ENCODE measurements at places on chromosomes 4 and X. TPM values are rescaled to one million over a fixed set of nuclear protein-coding genes. Genes with fewer than 3 reads are reported as not detected.

GRCh38 chr4:62912531-62912930 is 1496.7 kb downstream of the TECRL start:
- no peak for DNase-seq

DNA sequence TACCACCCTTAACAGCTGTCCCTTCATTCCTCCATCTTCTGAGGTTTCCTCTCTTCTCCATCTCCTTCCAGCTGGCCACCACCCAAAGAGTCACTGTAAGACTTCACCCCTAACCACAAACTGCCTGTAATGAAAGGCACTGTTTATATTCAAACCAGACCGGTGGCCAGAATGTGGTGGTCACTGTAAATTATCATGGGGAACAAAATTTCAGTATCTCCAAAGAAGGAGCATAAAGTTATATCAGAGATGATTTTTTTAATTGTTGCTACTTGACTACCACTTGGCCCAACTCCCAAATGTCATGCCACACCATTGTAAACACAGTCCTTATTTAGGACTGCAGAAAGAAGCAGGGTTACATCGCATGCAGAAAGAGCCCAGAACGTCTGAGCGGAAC is 44.8 kb downstream of the SMARCA1 start:
- DNase-seq = no peak

The FRMPD4 gene
- total RNA-seq = 0.17 TPM

The STPG2 gene
- 0.28 TPM for total RNA-seq

The IRS4 gene
- total RNA-seq = not detected

DNA sequence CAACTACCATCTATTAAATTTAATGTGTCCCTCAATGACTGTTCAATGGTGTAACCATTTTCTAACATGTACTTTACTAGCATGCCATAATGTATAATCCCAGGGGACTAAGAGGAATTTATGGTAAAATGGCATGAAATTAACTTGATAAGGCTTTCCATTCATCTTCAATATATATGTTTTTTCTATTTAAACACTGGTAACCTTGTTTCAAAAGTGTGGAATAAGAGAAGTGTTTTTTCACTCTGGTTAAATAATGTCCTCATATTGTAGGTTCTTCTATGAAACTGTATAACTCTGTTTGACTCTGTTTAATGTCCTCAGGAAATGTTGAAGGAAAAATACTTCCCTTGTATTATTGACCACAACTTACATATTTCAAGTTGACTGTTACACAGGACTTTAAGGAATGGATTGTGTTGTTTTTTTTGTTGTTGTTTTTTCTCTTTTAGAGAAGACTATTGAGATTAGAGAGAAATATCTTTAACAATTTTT is 113.8 kb upstream of the ARSJ start:
- no peak for DNase-seq

DNA sequence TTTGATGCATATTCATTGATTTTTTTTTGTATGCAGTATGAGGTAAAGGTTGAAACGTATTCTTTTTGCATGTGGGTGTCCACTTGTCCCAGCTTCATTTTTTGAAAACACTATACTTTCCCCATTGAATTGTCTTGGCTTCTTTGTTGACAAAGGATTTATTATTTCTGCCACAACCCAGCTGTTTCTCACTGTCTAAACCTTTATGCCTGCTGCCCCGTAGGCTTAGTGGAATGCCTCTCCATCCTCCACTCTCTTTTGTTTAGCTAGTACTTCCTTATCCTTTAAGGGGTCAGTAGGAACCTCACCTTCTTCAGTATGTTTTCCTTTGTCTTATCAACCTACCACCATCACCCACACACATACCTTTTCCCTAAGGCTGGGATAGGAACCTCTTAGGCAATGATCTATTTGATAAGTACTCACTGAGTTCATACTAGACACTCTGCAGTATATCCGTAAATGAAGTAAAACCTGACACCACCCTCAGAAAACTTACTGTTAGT is 8.5 kb downstream of the FMR1 start:
- no peak for DNase-seq

DNA sequence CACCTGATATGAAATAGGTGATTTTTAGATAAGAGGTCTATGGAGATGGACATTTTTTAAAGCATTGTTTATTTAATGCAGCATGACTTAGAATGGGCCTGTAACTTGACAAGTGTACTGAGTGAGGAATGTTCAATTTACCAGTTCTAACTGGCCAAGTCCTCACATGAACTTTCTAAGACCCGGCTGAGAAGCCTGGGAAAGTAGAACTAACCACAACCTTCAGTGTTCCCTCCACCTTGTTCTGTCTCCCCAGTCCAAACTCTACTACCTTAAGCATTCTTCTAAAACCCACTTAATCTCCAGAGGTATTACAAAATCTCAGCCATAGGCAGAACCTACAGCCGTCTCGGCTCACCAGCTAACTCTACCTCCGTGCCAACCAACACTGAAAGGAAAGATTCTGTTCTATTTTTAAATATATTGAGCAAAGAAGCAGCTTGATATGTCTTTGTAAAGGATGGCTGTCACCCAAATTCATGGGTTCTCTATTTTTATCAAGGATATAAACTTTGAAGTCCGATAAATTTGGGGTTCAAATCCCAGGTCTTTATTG is 6.8 kb downstream of the PPARGC1A start:
- DNase-seq = peak; percentile 71

The STS gene
- 1.8 TPM for total RNA-seq

- DNase-seq = no peak
Measured at GRCh38 chrX:113747274-113747973, 836.5 kb upstream of the HTR2C start.

The VCX gene
- total RNA-seq = not detected

The AFM gene
- not detected for total RNA-seq

The FAM13A gene
- 12.8 TPM for total RNA-seq

- peak; percentile 76 for DNase-seq
Measured at GRCh38 chrX:150032742-150033141, 94.5 kb upstream of the EOLA2 start.

- DNase-seq = peak; percentile 46
Measured at GRCh38 chrX:31099536-31100090, 27.8 kb upstream of the FTHL17 start.

DNA sequence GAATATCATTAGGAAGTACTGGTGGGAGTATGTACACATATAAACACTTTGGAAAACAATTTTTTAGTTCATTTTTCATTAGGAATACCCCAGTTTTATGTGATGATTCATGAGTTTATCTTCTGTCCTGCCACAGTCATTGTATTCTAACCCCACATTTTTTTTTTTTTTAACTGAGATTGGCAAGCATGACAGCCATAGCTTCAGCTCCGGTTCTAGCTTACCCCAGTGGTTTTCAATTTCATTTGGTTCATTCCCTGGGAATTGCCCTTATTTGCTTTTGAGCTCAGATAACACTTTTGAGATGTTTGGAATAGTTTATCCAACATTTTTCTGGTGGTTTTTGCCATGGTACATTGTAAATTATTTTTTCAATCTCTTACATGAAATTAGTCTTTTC is 21.0 kb upstream of the FMR1 start:
- DNase-seq = no peak

- no peak for DNase-seq
Measured at GRCh38 chrX:30576881-30577280, 685 bp downstream of the TASL start.

GRCh38 chr4:150033901-150034300 is 44.3 kb upstream of the DCLK2 start:
- peak; percentile 25 for DNase-seq

GRCh38 chr4:162891788-162892707 is 274.6 kb downstream of the NAF1 start:
- no peak for DNase-seq

The KCND1 gene
- total RNA-seq = 1.3 TPM

- DNase-seq = no peak
Measured at GRCh38 chr4:146524663-146525062, 2.9 kb upstream of the SLC10A7 start.

GRCh38 chrX:53077207-53078197 is 4.7 kb upstream of the TSPYL2 start:
- DNase-seq = no peak

DNA sequence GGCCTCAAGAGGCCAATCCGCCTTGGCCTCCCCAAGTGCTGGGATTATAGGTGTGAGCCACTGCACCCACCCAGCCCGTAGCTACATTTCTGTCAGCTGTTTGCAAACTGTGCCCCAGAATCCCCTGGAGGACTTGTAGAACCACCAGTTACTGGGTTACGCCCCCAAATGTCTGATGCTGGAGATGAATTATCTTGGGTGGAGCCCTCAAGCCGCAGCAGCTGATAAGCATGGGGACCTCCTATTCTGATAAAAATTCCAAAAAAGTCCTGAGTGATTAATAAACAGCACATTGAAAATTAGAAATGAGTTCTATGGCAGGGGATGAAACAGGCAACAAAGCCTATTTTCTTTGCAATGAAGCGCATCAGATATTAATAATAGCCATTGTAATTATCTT is 105.0 kb downstream of the PTTG2 start:
- no peak for DNase-seq

GRCh38 chr4:76246025-76246424 is 5.5 kb upstream of the FAM47E start:
- DNase-seq = no peak

The GATA1 gene
- total RNA-seq = not detected

- no peak for DNase-seq
Measured at GRCh38 chrX:69568828-69569227, 47.1 kb upstream of the EDA start.

DNA sequence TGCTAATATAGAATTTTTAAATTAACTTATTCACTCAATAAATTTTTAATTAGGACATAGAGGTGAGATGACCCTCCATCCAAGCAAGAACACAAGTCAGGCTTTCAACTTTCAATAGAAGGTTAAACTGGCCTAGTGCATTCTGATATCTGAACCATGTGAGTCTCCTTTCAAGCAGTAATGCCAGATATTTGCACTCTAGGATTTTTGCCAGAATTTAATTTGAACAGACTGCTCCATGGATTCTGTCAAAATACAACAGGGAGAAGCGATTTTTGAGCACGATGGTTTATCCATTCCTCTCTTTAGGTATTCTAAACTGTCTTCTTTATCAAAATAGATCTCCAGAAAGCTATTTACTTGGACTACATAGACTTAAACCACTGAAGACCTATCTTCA is 72.0 kb upstream of the DCLK2 start:
- no peak for DNase-seq

GRCh38 chrX:99271641-99272040 is 1138.4 kb downstream of the PCDH19 start:
- no peak for DNase-seq

The STK32B gene
- total RNA-seq = 0.17 TPM

The SERPINA7 gene
- not detected for total RNA-seq

The HSPA4L gene
- total RNA-seq = 65.3 TPM

The SMIM10 gene
- total RNA-seq = not detected

- no peak for DNase-seq
Measured at GRCh38 chr4:14384824-14385223, 617.5 kb upstream of the CPEB2 start.

DNA sequence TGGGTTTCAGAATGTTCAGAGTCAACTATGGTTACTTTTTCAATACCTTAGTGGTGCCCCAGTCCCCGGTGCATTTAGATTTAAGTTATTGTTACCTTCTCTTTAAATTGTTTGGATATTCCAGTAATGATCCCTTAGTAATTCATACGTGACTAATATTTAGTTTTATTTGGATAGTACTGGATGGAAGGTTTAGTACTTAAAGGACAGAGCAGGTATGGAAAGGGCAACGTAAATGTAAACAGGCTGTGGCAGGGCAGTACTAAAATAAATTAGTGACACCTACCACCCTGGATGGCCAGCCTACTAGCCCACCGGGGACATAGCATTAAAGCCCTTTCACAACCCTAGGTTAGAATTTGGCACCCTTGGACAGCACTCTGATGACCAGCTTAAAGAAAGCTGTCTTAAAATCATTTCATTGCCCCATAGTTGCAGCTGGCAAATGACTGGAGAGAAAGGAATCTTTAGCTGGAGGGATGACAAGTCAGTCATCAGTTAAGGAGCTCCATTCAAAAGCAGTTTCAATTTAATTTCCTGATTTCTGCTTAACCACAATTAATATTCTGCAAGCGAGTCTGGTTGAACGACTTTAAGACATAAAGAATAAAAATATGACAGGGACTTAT is 16.4 kb downstream of the PLP1 start:
- DNase-seq = peak; percentile 77

DNA sequence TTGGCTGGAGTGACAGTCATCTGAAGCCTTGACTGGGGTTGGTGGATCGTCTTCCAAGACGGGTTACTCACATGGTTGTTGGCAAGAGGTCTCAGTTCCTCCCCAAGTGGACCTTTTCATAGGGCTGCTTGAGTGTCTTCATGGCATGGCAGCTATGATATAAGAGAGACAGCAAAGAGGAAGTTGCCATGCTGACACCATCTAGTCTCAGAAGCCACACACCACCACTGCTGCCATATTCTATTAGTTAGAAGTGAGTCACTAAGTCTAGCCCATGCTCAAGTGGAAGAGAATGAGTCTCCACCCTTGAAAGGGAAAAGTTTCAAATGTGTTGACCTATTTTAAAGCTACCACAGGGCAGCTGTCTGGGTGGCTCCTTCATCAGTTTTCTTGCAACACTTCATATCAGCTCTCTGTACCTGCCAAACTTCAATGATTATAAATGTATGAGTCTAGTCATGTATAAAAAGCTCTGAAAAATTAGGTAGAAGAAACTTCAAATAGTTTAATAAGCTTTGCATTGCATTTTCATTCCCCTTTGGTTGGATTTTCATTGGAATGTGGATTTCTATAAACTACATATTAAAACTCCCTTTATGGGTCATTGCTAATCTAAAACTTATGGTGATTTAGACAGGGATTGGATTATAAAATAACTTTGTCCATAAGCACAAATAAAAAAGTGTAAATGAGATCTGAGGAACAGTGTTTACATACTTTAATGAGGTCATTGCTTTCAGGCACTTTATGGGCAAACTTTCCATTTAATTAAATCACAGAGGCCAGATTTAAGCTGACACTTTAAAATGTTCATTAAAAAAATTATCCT is 68.0 kb upstream of the ATXN3L start:
- peak; percentile 58 for DNase-seq

The MTTP gene
- total RNA-seq = not detected

The ZDHHC15 gene
- 0.33 TPM for total RNA-seq

The NDP gene
- total RNA-seq = not detected

The POU4F2 gene
- total RNA-seq = not detected

GRCh38 chrX:138847930-138848329 is 136.4 kb upstream of the FGF13 start:
- peak; percentile 9 for DNase-seq
